Neural progenitor cell (in vitro differentiated cells): ENCODE measurements at places on chromosomes 7 and 10.

- no peak for DNase-seq
Measured at GRCh38 chr7:29463504-29464158, 100.0 kb upstream of the PRR15 start.

DNA sequence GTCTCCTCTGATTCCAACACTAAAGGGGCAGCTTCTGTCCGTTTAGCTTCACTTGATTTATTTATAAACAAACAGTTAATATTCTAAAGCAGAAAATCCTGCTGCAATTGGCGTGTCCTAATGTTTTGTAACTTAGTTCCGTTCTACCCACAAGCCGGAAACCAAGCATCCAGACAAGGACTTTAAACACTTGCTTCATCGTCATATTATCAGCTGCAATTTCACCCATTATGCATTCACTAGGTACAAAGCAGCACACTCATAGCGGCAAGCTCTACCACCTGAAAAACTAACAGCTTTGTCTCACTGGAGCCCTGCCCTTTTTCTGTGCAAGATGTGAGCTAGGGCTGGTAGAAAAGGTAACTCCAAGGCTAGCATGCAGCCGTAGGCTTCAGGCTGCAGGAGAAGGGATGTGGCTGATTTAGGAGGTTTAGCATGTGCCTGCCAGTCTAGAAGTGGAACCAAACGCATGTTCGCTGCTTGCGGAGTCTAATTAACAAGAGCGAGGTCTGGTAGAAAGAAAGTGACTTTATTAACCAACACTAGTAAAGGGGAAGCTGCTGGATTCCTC lies 43.7 kb upstream of the BPGM start:
- no peak for DNase-seq

DNA sequence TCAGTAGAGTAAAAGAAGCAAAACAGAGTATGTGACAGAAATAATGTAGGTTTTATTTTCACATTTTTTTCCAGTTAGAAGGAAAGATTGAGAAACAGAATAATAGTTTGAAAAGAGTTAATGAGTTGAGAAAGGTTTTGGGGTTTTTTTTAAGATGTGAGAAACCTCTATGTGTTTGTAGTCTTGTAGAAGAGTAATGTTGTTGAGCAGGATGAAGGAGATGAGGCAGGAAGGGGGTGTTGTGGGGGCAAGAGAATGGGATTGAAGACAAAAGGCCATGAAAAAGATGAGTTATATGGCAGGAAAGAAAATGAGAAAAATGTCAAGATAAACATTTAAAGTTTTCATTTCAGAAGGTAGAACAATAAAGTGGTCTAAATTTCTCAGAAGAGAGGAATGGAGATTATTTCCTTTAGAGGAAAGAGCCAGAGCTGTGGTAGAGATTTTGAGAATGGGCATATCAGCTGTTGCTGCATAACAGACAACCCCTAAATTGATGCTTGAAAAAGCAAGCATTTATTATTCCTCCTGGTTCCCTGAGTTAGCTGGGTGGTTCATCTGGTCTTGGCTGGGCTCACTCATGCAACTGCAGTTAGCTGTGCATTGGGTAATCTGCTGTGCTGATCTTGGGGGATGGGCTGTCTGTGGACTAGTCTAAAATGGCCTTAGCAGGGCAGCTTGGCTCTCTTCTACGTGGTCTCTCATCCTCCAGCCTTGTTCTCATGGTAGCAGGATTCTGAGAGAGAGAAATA lies 27.1 kb downstream of the PCGF5 start:
- DNase-seq = peak; percentile 30

DNA sequence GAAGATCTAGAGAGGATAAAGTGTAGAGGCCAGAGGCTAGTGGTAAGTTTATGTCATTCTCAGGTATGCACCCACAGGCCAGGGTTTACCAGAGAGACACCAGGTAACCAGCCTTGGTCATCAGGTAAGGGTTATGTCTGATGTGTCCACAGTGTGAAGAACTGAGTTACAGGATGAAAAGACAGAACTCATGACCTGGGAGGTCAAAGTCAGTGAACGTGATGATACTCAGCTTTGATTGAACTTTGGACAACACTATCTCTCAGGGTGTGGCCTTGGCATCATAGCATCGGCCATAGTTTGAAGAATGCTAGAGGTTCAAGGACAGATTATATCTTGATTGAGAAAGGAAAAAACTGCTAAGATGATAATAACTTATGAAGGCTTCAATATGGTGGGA lies 37.5 kb downstream of the MGAM start:
- DNase-seq = no peak

GRCh38 chr10:60731134-60731885 lies 47.0 kb upstream of the CDK1 start:
- no peak for DNase-seq

GRCh38 chr10:129659508-129660268 lies 192.6 kb downstream of the MGMT start:
- no peak for DNase-seq

DNA sequence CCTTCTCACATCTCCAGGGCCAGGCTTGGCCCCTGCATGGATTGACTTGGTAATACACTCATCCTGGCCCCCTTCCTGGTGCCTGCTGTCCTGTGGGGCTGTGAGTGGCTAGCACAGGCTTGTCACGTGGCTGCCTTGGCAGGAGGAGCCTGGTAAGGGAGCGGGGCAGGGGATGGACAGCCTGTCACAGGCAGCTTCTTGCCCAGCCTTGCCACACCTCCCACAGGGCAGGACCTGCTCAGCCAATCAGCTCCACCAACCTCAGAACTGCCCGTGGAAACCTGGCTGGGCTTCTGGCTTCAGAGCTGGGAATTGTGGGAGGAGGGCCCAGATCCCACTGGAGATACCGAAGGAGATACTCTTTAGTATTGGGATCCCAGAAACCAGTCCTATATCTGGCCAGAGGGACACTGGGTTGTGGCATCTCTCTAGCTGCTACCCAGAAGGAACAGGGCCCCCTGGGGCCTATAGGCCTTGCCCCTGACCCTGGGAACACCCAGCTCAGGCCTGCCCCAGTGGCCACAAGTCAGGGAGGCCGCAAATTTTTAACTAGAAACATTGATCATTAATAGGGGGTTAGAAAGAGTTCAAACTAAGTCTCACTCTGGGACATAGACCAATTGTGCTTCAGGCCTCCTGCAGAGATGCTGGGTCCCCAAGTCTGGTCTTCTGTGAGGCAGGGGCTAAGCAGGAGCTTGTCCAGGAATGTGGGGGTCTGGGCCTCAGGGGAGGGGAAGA lies at the start of gene HOGA1:
HOGA1 (plus strand) TSS at position 330 of the 738 bp plus-strand sequence; CDS start at position 645, 315 bp downstream.
- peak; percentile 36 for DNase-seq
